ENCODE measurements at places on chromosomes 11 and 22.

GRCh38 chr11:15106201-15106965 is 8.3 kb upstream of the INSC start:
- peak; percentile 34 for DNase-seq

DNA sequence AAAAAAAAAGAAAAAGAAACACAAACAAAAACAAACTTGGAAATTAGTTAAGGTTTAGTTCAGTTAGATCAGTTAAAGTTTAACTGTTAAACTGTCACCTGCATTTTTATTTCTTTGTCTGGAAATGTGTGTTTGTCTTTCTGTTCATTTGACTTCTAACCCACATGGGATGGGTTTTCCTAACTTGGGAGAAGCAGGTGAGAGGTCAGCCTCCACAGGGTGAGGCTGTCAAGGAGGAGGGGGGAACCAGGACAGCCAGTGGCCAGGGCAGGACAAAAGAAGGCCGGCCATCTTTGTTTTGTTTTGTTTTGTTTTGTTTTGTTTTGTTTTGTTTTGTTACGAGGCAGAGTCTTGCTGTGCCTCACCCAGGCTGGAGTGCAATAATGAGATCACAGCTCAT is 13.4 kb upstream of the GCAT start:
- no peak for DNase-seq

DNA sequence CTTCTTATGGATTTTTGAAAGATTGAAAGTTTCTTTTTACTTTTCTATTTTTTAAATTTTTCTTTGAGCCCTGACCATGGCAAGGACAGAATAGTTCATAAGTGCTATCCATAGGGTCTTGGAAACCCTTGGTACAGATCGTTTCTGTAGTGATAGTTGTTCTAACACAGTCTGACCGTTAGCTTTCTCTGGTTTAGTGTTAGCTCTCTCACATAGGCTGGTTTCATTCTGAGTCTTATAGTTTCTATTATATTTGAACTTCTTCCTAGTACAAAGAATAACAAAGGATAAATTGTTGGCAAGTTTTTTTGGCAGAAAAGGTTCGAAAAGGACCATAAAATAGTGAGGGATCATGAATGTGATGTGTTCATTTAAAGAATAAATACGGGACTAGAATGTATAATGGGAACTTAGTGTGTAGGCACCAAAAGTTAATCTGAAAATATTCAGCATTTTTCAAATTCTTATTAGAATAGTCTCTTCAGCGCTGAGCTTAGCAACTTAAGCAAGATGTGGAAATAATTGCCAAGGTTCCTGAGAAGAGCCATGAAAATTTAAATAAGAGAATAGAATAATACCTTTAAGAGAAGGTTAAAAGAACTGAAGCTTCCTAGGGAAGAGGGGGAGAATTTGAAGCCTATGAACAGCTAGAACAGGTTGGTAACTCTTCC is 24.1 kb downstream of the FDX1 start:
- no peak for DNase-seq

DNA sequence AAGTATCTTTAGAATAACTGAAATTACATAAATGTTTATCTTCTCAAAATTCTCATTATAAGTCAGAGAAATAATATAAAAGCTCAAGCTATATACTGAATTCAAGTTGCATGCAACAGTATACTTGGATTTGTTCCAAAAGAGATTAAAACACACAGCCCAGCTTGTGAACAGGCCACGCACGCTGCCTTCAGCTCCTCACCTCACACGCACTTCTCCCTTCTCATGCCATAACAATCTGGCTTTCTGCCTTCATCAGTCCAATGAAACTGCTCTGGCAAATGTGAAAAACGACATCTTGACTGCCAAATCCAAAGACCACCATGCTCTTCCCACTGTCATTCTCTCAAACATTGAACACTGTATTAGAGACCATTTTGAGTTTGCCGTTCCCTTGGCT is 22.1 kb downstream of the ATP6V1E1 start:
- peak; percentile 74 for DNase-seq

- no peak for DNase-seq
Measured at GRCh38 chr11:62179995-62180394, 10.0 kb upstream of the SCGB1D1 start.

- DNase-seq, result no peak
Measured at GRCh38 chr11:83041126-83041525, 30.6 kb downstream of the RAB30 start.

GRCh38 chr11:128745311-128746136 is 51.7 kb downstream of the FLI1 start:
- DNase-seq, result peak; percentile 58

DNA sequence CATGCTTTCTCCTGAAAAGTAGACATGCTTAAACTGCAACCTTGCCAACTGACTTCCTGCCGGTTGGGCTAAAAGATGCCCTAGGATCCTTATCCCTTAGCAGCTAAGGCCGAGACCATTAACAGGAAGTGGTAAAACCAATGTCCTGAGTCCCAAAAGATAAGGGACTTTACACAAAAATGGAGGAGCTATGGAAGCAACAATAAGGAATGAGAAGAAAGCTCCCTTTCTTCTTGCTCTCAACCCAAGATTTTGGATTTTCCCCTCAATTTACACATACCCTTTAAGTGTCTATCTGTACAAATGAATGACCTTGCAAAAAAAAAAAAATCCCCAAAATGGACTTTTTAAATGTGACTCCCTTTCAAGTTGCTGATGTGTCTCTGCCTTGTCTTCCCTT is 11.1 kb downstream of the MRPL17 start:
- no peak for DNase-seq
